ENCODE measurements at places on chromosomes 7 and 10. TPM values are rescaled to one million over a fixed set of nuclear protein-coding genes. Genes with fewer than 3 reads are reported as not detected.

The NYAP1 gene
- 2.6 TPM for polyA plus RNA-seq

- peak; percentile 33 for DNase-seq
These were observed 41.2 kb upstream of the SDK1 start for GRCh38 chr7:3259711-3260400.

- peak; percentile 6 for DNase-seq
These were observed 186.4 kb downstream of the POLR1F start for GRCh38 chr7:19522486-19522885.

The IFIT2 gene
- 5.0 TPM for polyA plus RNA-seq

DNA sequence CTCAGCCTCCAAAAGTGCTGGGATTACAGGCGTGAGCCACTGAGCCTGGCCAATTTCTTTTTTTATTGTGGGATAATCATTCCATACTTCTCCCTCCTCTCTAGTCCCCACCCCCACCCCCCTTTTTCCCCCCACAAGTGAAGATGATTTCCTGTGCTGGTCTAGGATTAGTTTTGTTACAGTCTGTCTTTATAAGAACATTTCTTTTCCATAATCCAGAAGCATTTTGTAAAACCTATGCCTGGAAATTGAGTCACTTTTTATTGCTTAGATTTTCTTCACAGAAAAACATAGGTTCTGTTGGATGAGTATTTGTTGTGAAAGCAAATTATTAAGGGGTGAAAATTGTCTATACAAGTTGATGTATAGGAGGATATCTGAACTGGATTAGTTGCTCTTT, 98.9 kb downstream of the KAT6B start:
- DNase-seq: peak; percentile 23

- DNase-seq: peak; percentile 35
These were observed 153.3 kb downstream of the STK31 start for GRCh38 chr7:23863209-23863787.

- DNase-seq: peak; percentile 11
These were observed 401.2 kb downstream of the SH2D4B start for GRCh38 chr10:80938903-80939302.

The MNX1 gene
- polyA plus RNA-seq: 0.25 TPM

- no peak for DNase-seq
These were observed 65.3 kb downstream of the COBL start for GRCh38 chr7:51251290-51251689.

The IFIT3 gene
- polyA plus RNA-seq: 9.7 TPM

The UCMA gene
- polyA plus RNA-seq: 0.68 TPM

The SPDYE6 gene
- polyA plus RNA-seq: 4.9 TPM

The PNLIPRP3 gene
- polyA plus RNA-seq: not detected

The NPM3 gene
- polyA plus RNA-seq: 70.1 TPM

DNA sequence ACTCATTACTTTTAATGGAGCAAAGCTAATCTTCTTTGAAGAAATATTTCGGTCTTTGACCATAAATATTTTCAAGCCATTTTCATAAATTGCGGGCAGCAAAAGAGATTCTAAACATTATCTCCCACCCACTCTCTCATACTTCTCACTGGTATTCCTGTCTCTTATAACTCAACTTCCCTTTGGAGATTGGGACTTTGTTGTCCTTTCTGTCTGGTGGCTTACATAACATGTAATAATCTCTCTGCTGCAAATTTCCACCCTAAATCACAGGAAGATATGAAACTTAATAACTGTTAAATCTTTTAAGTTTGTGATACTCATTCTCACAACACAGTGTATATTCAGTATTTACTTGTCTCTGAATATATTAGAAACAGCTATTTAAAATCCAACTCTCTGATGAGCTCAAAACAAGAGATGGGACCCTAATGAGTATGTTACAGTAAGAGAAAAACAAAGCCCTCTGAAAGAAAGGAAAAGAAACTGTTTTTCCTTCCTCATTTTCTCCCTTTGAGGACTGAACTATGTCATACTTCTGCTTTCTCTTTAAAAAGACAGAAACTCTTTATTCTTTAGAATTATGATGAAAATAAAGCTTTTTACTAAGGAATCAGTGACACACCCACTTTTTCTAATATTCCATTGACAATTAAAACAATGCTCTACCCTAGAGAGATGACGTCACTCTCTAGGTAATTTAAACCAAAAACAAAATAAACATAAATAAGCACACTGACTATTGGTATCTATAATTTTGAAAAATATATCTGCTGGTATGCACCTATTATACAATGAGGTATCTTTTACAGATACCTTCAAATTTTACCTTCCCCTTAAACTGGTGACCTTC, 14.7 kb downstream of the CALCR start:
- DNase-seq: peak; percentile 30

The PRTFDC1 gene
- 14.5 TPM for polyA plus RNA-seq

The RAB19 gene
- not detected for polyA plus RNA-seq

The FAM241B gene
- 0.45 TPM for polyA plus RNA-seq

GRCh38 chr7:36054637-36055036, 98.4 kb upstream of the EEPD1 start:
- no peak for DNase-seq

- DNase-seq: no peak
These were observed 43.7 kb upstream of the INSIG1 start for GRCh38 chr7:155254018-155254417.

DNA sequence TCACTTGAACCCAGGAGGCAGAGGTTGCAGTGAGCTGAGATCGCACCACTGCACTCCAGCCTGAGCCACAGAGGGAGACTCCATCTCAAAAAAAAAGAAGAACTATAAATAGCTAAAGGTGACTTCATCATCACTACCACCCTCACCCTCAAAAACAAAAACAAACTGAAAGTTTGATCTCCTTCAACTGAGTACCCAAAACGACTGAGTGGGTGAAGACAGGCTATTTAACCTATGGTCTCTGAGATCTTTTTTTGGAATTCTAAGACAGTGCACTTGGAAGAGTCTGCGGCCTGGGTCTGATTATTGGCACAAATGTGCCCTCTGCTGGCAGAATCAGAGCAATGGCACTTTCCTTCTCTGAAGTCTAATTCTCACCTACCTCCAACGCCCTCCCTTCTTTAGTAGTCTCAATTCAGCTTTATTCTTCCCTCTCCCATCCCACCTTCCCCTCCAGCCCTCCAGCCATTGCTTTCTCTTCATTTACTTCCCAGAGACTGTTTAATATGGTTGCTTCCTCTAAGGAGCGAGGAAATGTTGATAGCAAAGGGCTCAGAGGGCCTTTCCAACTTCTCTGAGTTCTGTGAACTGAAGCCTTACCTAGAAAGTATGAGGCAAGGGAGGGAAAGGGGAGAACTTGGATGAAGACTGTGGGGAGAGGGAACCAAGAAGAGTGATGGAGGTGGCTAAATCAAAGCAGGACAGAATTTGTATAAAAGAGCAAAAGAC, 2.9 kb upstream of the MYOZ1 start:
- peak; percentile 82 for DNase-seq

DNA sequence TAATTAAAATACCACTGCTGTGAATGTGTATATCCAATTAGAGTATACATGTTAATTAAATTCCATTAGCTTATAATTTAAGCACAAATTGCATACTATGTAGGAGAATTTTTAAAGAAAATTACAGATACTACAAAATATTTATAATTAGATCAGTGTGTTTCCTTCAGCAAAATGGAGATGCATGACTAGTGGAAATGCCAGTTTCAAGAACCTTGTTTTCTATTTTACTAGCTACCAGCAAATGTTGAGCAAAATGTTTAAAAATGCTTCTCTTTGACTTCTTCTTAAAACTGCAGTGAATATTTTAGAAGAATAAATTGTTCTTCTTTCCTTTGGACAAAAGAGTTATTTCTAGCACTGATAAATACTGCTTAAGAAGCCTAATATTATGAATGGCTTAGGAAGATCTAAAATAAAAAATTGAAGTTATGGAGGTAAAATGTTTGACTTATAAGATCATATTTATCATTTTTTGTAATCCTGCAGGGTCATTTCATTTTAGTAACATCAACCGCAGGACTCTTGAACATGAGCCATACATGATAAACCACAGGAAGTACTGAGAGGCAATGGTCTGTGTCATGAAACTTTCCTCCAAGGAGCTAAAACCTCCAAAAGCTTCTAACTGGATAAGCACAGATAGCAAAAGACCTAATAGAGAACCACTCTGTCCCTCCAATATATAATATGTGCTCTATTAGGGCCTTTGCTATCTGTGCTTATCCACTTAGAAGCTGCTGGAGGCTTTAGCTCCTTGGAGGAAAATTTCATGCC, 1066.0 kb upstream of the CELF2 start:
- DNase-seq: no peak

DNA sequence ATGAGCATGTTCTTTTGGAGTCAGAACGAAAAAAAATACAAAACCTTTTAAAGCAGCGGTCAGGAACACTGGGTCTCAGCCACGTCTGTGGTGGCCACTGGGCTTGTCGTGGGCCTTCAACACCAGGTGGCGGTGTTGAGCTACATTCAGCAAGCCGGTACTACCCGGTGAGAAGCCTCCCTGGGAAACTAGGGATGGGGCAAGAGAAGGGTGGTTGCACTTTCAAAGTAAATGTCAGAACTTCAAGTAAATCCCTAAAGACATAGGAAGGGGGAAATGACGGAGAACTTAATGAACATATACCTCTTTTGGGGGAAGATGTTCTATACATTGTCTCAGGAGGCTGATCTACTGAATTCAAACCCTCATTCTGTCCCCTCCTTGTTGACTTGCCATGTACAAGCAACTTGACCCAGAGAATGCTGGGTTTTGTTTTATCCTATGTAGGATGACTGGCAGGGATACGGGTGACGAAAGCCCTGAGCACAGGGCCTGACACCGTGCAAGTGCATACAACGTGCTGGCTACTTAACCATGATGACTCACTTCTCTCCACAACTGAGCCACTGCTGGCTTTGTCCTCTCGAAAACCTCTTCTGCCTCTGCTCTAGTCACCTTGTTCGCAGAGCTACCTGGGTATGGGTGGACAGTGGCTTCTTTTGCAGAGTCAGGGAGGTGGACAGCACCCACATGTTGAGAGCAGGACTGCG, 49.0 kb upstream of the BAMBI start:
- DNase-seq: peak; percentile 78

- DNase-seq: no peak
These were observed 167.4 kb downstream of the IMMP2L start for GRCh38 chr7:111394891-111395290.

The BMPR1A gene
- 51.5 TPM for polyA plus RNA-seq

DNA sequence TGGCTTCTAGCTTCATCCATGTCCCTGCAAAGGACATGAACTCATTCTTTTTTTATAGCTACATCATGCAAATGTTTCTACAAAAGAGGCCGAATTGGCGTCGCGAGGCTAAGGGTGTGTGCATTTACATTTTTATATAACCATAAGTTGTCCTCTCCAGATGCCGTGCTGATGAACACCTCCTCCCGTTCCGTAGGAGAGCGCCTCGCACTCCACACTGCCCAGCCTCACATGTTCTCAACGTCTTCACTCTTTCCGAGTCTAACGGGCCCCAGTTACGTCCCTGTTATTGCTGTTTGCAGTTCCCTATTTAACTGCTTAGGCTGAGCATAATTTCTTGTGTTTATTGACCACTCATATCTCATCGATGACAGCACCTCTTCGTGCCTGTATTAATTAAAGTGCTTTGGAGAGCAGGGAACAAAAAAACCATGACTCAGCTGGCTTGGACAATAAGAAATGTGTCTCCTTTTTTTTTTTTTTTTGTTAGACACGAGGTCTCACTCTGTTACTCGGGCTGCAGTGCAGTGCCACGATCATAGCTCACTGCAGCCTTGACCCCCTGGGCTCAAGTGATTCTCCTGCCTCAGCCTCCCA, 113.5 kb upstream of the SDK1 start:
- DNase-seq: no peak

- peak; percentile 54 for DNase-seq
These were observed 27.3 kb downstream of the EMX2 start for GRCh38 chr10:117569610-117570390.

The LDB3 gene
- polyA plus RNA-seq: 653 TPM

All from muscle of leg (tissue), 16 donors.